ENCODE measurements at places on chromosomes 12 and 14.

GRCh38 chr12:56545023-56545604 is 23.5 kb downstream of the RBMS2 start:
- no peak for DNase-seq

DNA sequence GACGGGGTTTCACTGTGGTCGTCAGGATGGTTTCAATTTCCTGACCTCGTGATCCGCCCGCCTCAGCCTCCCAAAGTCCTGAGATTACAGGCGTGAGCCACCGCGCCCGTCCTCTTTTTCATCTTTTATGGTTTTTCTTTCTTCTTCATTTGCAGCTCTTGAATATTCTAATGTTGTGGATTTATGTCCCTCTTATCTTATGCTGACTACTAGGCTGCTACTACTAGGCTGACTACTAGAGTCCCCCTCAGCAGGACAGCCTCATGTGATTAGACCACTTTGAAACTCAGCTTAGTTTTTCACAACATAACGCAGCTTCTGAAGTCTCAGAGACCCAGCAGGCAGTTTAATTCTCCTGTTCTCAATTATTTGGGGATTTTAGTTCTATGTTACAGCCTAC is 857 bp upstream of the CLEC4E start:
- no peak for DNase-seq

GRCh38 chr14:75479770-75480600 is 42.3 kb upstream of the BATF start:
- no peak for DNase-seq

- no peak for DNase-seq
Measured at GRCh38 chr14:56055511-56055910, 62.7 kb upstream of the PELI2 start.

- peak; percentile 66 for DNase-seq
Measured at GRCh38 chr14:106844608-106845285, 1318.4 kb downstream of the TMEM121 start.

DNA sequence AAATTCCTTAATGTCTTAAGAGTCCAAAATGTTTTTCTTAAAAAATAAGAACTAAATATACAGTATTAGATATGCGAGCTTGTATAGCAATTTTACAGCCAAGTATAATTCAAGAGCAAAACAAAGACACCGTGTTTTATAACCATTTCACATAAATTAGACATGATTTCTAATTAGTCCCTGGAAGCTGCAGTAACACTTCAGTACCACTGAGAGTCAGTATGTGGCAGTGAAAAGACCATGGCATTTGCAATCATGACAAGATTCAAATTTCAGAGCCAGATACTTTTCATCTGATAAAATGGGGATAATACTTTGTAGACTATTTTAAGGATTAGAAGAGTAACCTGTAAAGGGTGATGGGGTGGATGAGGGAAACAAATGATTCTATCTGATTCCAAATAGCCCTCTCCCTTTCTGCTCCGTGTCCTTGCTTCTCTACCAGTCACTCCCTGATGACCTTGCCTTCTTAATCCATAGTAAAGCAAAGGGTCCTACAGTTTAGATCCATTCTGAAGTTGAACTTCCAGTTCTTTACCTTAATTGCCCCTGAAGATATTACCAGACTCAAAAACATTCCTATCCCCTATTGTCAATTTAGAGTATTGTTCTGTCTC is 145.4 kb upstream of the ABCD2 start:
- DNase-seq, result no peak

GRCh38 chr14:73474952-73475351 is 15.8 kb upstream of the RIOX1 start:
- DNase-seq, result no peak

DNA sequence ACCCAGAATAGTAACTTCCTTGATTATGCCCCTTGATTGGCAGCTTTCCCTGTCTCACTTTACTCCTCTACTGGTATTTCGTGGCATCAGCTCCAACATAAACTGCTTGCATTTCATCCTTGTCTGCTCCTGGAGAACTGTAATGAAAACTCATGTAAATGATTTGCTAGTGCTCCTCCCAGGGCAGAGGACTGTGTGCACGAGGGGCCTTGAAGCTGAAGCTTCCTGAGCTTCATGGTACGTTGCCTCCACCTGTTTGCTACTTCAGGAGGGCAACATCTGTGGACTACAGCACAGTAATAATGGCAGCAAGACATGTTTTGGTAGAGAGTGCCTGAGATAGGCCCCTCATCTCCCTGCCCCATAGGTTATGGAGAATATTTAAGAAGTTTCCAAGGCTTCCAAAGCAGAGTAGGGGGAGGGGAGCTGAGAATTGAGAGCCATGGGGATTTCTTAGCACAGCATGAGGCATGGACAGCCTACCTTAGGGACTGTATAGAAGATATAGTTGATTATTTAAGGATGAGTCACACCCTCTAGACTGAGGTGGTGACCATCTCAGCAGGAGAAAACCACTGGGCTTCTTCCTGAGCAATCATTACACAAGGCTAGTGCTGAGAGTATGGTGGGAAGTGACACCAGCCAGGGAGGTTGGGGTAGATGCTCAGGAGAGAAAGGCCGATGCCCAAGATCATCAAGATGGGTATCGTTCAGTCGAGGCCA is 29.5 kb downstream of the CCDC198 start:
- no peak for DNase-seq

GRCh38 chr12:818733-819132 is 66.4 kb downstream of the WNK1 start:
- DNase-seq, result no peak

- no peak for DNase-seq
Measured at GRCh38 chr12:15698377-15698871, 90.8 kb downstream of the EPS8 start.

- no peak for DNase-seq
Measured at GRCh38 chr12:50333441-50333840, 50.1 kb upstream of the LIMA1 start.

DNA sequence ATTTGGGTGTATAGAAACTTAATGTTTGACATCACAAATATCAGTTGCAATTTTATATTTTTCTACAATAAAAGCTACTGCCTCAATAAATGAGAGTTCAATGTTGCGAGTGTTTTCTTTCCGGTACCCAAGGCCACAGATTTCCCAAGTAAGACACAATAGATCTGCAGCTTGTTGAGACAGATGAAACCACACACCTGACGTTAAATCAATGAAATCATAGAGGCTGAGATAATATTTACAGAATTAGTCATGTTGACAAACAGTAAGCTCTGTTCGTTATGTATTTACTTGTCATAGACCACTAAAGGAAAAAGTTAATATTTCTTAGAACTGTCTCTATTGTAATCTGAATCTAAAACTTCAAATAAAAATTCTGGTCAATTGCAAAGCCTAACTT is 49.2 kb upstream of the PTHLH start:
- DNase-seq, result no peak

- DNase-seq, result no peak
Measured at GRCh38 chr14:64726585-64726890, 22.3 kb downstream of the PLEKHG3 start.

DNA sequence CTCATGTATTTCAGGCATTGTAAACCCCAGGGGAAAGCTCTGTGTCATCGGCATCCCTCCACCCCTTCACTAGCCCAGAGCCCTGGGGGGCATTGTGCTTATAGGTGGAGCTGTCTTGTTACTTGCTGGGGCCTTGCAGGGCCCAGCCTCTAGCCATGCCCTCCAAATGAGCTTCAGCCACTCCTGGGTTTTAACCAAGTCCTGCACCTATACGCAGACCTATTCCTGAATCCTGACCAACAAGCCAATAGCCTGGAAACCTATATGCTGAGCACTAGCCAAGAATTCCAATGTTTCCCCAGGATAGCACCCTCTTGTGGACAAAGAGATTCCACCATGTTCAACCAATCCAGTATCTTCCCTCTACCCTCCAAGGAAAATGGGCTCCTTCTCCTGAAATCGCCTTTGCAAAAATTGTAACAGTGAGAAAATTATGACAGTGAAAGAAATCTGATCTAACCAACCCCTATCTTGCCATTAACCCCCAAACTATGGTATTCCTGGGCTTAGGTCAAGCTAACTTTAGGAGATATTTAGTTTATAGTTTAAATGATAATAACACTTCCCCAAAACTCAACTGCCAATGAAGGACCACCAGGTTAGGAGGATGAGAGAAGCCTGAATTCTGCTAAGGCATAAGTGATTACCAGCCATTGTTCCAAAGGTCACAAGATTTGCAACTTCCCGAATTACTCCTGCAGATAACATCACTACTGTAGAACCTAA is 55.5 kb downstream of the TTC7B start:
- DNase-seq, result no peak

GRCh38 chr14:73455294-73455693 is 3.1 kb downstream of the NUMB start:
- DNase-seq, result no peak

- DNase-seq, result peak; percentile 58
Measured at GRCh38 chr14:20327005-20327869, 5.8 kb downstream of the CCNB1IP1 start.

DNA sequence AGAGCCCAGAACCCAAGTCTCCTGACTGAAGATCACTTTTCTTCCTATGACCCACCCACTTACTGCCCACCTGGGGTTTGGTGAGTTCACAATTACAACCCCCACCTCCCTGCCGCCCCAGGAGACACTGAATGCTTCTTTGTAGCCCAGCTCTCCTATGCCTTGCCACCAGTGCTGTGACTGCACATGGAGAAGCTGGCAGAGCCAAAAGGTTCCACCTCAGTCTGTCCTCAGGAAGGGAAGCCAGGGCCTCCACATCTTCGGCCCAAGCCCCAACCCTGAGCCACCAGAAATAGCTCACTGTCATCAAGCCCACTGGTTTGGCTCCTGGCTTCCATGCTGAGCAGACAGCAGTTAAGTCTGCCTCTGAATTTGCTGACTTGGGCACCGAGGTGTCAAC is 25.6 kb downstream of the OTUB2 start:
- DNase-seq, result no peak

- no peak for DNase-seq
Measured at GRCh38 chr12:30692470-30692869, 3.2 kb downstream of the IPO8 start.

- no peak for DNase-seq
Measured at GRCh38 chr12:104345234-104346066, 41.9 kb downstream of the EID3 start.

DNA sequence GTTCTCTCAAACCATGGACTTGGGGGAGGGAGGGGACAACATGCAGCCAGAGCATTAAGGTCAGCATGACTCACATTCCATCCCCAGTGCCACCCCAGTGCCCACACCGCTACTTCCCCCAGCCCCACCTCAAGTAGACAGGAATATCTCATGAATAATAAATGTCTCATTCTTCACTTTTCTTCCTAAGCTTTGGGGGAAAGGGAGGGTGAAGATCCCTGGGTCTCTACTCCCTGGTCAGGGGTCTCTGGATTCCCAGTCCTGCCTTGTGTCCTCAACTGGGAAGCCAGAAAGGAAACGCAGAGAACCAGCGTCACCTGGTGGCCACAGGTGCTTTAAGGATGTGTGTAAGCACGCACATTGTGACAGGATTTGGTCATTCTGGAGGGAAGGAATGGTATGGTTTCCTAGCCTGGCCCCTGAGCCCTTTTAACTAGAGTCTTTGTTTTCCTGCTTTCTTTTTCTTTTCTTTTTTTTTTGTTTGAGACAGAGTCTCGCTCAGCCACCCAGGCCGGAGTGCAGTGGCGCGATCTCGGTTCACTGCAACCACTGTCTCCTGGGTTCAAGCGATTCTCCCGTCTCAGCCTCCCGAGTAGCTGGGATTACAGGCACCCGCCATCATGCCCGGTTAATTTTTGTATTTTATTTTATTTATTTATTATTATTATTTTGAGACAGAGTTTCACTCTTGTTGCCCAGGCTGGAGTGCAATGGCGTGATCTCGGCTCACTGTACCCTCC is 3.4 kb downstream of the GPR84 start:
- no peak for DNase-seq

DNA sequence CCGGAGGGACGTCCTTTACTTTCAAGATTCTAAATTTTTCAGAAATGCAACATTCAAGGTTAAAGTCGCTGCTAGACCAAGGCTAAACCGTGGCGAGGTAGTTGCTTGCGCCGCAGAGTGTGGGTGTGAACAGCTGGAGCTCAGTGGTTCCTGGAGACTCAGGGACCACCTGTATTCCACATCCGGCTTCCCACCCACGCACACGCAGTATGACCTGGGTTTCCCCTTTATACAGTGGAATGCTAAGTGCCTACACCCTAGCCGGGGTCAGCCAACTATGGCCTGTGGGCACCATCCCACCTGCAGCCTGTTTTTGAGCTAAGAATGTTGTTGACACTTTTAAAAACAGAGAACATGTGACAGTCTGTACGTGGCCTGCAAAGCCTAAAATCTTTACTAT is 42.9 kb upstream of the TESC start:
- DNase-seq, result no peak

DNA sequence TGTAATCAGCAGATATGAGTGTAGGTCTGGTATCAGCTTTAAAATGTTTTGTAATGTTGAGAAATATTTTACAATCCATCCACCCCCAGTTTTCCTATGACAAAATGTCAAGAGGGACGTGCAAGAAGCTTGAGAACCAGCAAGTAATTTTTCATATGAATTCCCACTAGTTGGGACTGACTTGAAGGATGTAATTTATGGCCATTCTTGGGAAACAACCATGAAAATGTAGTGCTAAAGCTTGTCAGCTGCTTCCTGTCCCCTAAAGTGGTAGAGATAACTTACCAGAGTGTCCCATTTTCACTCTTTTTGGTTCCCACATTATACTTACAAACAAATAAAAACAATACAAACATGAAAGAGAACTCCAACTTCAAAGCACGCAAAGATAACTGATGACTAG is 63.9 kb downstream of the RERG start:
- no peak for DNase-seq

DNA sequence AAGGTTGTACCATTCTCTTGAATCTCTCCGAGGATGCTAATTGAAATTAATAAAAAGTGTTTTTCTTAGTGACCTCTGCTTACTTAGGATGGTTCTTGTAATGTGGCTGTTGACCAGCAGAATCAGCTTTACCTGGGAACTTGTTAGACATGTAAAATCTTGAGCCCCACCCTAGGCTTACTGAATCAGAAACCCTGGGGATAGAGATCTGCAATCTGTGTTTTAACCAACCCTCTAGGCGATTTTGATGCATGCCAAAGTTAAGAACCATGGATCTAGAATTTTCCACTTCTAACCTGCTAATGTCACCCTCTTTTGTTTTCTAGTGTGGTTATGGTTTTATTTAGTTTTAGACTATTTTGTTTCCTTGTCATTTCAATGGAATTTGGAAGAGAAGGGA is 6.5 kb downstream of the NUBPL start:
- DNase-seq, result no peak

DNA sequence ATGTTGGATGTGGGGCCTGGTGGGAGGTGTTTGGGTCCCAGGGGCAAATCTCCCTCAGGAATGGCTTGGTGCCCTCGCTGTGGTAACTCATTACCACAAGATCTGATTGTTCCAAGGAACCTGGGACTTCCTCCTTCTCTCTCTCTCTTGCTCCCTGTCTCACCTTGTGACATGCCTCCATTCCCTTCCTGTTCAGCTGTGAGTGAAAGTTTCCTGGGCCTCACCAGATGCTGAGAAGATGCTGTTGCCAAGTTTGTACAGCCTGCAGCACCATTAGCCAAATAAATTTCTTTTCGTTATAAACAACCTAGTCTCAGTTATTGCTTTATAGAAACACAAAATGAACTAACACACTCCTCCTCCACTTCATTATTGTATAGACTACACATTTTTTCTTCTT is 759.8 kb upstream of the MDGA2 start:
- no peak for DNase-seq
